Esophagus mucosa (tissue), 1 donor: ENCODE measurements at places on chromosomes 3 and 15. TPM values are rescaled to one million over a fixed set of nuclear protein-coding genes. Genes with fewer than 3 reads are reported as not detected.

GORASP1 gene
- total RNA-seq: 23.5 TPM

CCDC191 gene
- total RNA-seq: 1.6 TPM

ARMC8 gene
- total RNA-seq: 23.1 TPM

EPHA6 gene
- 1.1 TPM for total RNA-seq

- ATAC-seq: no peak
Observed at GRCh38 chr15:82312586-82313349, 36.5 kb downstream of the GOLGA6L10 start.

- ATAC-seq: no peak
Observed at GRCh38 chr3:97106652-97106989, 292.2 kb downstream of the EPHA6 start.
